ENCODE measurements at places on chromosomes 1 and 21.

GRCh38 chr1:165279882-165280281, 76.6 kb downstream of the LMX1A start:
- DNase-seq: no peak

GRCh38 chr1:32703479-32704291, 1.1 kb upstream of the SYNC start:
- no peak for DNase-seq

DNA sequence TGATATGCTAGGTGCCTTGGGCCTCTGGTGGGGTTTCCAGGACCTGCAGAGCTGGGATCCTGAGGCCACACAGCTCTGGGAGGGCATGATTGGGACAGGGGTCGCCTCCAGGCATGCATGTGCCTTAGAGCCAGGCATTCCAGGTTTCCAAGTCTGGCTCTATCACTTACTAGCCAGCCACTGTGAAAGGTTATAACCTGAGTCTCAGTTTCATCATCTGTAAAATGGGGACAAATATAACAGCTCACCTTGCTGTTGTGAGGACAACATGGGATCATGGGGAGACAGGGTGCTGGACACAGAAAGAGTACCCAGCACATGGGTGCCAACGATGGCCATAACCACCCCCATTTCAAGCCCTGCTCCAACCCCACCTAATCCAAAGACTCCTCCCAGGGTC, 2.7 kb downstream of the CHI3L1 start:
- no peak for DNase-seq

DNA sequence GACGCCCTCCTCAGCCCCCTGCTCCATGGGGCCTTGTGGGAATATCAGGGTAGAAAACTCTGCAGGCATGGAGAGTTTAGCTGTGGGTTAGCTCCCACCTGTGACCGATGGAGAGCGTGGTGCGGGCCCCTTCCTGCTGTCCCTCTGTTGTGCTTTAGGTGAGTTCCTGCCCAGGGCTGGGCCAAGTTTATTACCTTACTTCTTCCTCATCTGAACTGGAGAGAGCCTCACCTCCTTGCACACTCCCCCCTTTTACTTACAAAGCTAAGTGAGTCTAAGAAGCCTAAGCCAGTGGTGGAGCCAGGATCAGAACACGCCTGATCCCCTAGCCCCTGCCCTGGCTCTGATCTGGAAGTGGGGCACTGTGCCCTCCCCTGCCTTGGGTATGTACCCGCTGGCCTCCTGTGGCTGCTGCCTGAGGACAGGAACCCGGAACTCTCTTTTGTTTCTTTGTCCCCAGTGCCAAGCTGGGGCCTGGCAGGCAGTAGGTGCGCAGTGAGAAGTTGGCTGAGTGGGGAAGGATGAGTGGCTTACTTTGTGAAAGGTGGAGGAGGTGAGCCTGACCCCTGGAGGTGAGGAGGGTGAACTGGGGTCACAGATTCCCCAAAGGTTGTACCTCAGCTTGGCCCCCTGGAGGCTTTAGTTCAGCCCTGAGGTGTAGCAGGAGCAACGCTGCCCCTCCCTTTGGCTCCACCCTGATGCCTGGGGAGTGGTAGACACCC, 32.9 kb downstream of the ARHGEF10L start:
- no peak for DNase-seq

- no peak for DNase-seq
Observed at GRCh38 chr1:167003711-167004110, 14.6 kb downstream of the MAEL start.

GRCh38 chr1:59814901-59815825, at the start of gene HOOK1:
HOOK1 (plus strand) TSS chr1:59814949; CDS start chr1:59815118, 169 bp downstream.
- no peak for DNase-seq

- no peak for DNase-seq
Observed at GRCh38 chr1:168654198-168654915, 74.6 kb downstream of the DPT start.

- no peak for DNase-seq
Observed at GRCh38 chr1:32786856-32787255, 30.3 kb downstream of the YARS1 start.

DNA sequence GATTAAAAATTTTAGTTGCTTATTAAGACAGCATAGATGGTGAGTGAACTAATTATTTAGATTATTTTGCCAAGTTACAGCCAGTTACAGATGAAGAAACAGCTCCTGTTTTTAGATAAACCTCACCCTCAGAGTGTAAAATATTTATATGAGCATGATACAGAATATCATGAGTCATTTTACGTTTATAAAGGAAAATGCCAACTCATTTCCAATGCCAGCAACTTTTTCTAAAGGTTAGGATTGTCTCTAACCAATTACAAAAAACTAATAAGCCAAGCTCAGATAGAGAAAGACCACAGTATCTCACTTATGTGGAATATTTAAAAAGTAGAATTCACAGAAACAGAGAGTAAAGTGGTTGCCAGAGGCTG, 590.1 kb downstream of the LTN1 start:
- no peak for DNase-seq

DNA sequence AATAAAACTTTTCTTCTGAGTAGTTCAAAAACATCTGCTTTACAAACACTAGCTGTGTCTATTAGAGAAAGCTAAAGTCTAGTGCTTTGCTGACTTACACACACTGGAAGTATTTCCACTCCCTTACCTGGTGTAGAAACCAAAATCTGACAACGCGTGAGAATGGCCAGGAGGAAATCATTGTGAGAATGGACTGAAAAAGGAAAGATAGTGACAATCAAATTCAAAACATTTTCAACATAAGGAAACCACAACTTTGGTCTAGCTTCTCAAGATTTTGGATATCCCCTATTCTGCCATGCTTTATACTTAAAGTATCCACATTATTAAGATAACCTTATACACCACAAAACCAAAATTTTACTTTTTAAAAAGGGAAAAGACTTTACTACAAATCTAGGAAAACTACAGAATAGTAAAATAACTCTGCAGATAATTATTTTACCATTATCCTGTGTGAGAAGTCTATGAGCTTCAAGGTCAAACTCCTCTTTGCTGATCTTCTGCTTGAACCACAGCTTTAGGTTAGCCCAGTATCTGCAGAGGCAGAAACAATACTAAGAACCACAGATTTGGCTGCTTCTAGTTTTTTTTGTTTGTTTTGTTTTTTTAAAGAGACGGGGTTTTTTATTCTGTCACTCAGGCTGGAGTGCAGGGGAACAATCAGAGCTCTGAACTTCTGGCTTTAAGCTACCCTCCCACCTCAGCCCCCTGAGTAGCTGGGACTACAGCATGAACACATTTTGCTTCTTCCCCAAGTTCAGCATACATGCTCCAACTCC, 6.6 kb downstream of the TADA1 start:
- DNase-seq: no peak

GRCh38 chr1:4734791-4735190, 80.4 kb downstream of the AJAP1 start:
- no peak for DNase-seq

DNA sequence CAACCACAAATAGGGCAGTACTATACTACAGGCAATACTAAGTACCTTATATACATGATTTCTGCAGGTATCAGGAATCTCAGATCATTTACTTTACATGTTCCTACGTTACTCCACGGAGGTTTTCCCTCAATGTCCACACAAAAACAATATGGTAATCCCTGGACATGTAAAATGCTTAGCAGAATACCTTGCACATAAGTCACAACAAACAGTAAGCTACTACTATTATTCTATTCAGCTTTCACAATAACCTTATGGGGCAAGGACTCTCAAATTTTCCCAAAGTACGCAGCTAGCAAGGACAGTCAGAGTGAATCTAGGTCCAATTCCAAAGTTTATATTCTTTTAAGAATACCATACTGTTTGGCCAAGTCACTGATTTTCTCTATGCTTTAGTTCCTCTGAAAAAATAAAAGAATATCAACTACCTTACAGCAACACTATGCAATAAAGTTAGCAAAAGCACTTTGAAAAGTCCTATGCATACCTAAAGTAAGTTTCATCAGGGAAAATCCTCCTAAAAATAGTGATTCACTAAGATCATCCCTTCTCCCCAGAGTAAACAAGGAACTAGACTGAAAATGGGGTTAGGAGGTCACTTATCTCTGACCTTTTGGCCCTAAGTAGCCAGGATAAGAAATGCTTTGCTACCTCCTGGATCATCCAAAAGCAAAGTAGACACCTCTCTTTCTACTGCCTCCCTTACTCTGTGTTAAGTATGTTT, 67.4 kb downstream of the LUZP1 start:
- DNase-seq: no peak

DNA sequence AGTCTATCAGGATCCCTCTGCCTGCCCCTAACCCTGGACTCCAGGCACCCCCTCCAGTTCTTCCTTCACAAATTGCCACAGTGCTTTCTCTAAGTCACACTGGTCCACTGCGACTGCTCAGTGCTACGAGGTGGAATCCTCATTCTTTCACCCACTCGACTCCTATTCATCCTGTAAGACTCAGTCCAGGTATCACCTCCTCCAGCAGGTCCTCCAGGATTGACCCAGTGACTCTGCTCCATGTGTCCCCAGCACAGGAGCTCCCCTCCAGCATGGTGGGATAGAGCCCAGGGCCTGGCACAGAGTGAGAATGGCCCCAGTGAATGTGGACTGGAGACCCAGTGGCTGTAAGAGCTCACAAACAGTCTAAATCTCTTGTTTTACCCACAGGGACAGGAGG, 45.5 kb upstream of the WNT4 start:
- no peak for DNase-seq

GRCh38 chr1:221515496-221515895, 226.4 kb downstream of the DUSP10 start:
- DNase-seq: no peak

GRCh38 chr1:23563755-23564374, 4.6 kb upstream of the ID3 start:
- no peak for DNase-seq

DNA sequence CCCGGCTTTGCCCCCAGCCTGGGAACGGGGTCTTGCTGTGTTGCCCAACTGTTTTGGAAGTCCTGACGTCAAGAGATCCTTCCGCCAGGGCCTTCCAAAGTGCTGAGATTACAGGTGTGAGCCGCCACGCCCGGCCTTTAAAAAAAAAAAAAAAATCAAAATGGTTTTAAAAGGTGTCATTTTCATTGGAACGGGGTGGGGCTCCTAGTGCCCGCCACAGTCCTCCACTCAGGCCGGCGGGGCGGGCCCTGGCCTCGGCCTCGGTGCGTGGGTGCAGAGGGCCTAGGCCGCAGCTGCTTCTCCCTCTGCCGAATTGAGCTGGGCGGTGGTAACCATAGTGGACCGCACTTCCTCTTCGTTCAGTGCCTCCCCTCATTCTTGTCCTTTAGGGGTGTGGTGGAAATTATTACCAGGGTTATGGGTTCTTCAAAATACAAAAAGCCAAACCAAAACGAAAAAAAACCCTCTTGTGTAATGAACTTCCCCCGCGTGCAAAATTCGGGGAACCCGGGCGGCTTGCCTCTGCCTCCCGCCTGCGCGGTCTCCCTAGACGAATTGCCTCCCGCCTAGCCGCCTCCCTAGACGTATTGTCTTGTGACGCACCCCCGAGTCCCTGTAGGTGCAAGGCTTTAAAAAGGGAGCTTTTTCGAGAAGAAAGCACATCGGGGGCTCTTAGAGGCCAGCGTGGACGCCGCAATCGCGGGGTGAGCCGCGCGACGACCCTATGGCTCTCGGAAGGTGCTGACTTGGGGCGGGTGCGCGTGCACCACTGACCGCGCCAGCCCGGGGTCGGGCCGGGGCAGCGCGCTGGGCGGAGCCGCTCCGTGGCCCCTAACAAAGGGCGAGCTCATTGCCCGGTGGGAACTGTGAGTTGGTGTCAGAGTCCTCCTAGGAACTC, 10.5 kb upstream of the SPEN start:
- peak; percentile 43 for DNase-seq

- peak; percentile 60 for DNase-seq
Observed at GRCh38 chr21:41816583-41817165, 49.8 kb upstream of the RIPK4 start.

GRCh38 chr21:39217356-39218081, 34.3 kb upstream of the PSMG1 start:
- DNase-seq: no peak

DNA sequence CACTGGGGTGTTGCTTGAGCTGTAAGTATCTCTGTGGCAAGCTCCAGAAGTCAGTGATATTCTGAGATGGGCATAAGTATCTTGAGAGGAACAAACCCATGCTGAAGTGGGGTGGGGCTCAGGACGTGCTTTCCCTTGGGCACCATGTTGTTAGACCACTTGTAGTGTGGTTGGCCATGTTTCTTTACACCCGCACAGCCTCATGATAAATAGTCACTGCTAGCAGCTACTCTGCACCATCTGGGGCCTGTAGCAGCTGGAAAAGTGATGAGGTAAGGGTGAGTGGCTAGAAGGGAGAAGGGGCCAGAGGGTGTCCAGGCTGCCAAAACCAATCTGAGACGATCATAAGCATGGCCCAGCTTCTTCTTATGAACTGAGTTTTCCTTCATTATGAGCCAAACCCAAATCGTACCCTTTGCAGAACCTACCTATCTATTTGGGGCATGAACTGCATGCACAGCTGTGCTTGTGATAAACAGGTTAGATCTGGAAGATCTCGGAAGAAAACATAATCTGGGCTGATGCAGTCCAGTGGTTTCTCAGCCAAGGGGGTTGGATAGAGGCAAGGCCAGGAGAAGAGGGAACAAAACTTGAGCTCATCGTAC, 91.9 kb upstream of the IRF2BP2 start:
- DNase-seq: no peak

- no peak for DNase-seq
Observed at GRCh38 chr1:68225781-68226180, 6.5 kb downstream of the WLS start.

DNA sequence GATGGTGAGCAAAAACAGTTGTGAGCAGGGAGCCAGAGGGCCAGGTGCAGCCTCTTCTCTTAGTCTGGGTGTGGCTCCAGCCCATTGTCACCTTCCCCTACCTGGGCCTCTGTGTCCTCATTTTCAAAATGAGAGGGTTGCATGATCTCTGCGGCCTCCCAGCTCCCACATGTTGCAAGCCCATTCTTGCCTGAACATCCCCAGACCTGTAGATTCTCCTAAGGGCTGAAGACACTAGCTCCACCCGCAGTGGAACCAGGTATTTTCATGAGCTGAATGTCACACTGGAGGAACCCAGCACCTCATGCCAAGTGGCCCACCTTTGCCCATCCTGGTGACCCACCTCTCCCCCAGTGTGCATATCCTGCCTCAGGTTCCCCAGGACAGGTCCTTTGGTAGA, 12.3 kb downstream of the IKBKE start:
- no peak for DNase-seq

- DNase-seq: peak; percentile 81
Observed at GRCh38 chr1:222589462-222590302, at the start of gene TAF1A. TAF1A (minus strand) TSS chr1:222589933.

- DNase-seq: peak; percentile 53
Observed at GRCh38 chr1:201739492-201740085, 89.4 kb upstream of the IPO9 start.
